Cerebellum (tissue), 4 donors: ENCODE measurements at places on chromosomes 7 and 10.

DNA sequence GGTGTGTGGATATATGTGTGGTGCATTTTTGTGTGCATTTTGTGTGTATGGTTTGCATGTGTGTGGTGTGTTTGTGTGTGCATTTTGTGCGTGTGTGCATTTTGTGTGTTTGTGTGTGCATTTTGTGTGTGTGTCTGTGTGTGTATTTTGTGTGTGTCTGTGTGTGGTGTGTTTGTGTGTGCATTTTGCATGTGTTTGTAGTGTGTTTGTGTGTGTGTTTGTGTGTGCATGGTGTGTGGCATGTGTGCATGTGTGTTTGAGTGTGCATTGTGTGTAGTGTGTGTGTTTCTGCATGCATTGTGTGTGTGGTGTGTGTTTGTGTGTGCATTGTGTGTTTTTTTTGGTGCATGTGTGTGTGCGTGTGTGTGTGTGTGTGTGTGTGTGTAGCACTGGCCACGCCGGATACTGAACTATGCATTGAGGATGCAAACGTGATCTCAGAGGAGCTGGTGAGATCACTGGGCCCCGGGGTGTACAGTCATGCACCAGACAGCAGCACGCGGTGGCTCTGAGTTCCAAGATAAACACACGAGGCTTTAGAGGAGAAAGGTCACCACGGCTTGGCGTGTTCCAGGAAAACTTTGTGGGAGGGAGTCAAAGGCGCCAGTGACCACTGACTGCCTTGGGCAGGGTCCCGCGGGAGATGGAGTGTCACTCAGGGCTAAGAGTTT is 106.6 kb upstream of the SHH start:
- no peak for DNase-seq

DNA sequence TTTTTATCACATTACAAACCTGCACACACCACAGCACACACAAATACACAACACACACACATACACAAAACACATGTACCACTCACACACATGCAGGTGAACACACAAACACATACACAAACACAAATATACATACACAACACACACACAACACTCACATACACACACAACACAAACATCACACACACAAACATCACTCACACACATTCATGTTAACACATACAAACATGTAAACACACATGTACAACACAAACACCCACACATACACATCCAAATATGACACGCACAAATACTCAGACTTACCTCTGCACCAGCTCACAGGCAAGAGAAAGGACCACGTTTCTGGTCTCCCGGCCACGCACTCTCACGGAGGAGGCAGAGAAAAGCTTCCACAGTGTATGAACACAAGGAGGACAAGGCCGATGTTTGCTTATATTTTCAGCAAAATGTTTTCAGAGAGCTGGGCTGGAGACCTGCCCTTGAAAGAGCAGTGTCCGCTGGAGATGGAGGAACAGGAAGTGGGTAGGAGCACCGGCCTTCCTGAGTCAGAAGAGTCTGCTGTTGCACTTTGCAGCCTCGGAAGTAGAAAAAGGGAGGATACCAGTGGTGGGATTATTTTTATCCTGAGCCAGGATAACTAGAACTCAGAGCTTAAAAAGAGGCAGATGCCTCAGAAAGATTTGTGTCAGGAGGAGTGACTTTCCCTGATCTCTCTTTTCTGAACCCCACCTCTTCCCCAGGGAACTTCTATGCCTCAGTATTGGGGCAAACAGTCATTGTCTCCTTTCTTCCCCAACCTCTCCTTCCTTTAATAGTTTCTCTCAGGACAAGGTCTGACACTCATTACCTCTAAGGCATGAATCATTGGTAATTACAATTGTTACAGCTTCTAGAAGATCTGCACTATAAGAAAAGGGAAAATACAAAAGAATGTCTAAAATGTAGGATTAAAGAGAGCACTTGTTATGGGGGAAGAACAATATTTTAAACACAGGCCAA is at the start of gene GIMAP6:
GIMAP6 (minus strand) TSS at position 520 of the 999 bp plus-strand sequence. CDS start 2,243 bp downstream, outside the sequence.
- no peak for DNase-seq

DNA sequence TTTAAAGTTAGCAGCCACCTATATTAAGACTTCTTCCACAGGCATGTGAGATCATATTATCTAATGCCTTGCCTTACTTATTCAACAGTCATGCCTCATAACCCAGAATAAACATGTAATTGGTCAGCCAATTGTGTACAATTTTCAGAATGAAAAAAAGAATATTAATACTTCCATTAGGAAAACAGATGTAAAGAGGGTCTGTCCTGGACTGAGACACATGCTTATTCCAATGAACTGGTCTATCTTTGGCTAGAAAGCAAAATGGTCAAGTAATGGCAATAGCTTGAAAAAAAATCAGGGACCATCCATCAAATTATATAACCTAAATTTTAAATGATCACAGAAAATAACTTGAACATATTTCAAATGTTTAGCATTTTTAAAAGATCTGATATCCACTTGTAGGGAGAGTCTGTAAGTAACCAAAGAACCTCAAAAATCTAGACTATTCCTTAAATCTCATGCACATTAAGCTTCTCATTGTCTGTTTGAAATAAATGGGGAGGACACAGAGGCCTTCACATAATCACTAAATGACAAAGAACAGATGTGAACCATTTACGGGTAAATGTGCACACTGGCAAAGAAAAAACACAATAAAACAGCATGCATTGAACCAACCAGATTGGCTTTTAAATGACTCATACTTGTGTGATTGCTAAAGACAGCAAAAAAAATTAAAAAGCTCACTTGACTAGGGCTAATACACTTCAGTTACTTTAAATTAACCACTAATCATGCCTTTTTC is 568.8 kb upstream of the PCDH15 start:
- DNase-seq = no peak

GRCh38 chr10:91690996-91691676 is 58.3 kb upstream of the PPP1R3C start:
- no peak for DNase-seq

DNA sequence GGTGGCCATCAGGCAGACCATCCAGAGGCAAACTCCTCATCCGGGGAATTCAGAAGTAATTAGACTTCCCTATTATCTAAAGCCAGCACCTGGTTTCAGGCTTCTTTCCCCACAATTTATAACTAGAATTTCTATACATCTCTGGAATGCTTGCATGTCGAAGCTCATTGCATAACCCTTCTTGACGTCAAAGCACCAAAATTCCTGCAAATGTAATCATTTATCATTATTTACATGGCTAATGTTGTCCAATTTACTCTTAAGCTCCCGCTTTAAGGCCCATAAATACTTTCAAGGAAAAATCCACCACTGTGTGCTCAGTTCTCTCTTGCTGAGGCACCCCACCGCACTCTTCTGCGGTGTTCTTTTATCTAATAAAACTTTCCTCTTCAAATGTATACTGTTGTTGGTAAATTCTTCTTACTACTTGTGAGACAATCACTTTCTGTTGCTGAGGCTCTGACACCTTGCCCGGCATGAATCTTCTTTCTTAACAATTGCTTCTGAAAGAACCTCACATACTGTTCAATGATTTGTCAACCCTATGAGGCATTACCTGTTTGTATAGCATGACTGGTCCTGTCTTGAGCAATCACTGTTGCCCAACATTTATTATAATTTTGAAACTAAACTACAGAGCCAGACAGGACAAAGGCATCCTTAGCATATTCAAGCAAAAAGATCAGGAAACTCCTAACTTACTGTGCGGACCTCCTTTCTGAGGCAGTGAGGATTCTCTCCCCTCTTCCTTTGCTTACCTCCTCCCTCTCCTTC is 17.4 kb upstream of the GPR141 start:
- no peak for DNase-seq

- no peak for DNase-seq
Observed at GRCh38 chr10:31467791-31468535, 148.9 kb downstream of the ZEB1 start.

DNA sequence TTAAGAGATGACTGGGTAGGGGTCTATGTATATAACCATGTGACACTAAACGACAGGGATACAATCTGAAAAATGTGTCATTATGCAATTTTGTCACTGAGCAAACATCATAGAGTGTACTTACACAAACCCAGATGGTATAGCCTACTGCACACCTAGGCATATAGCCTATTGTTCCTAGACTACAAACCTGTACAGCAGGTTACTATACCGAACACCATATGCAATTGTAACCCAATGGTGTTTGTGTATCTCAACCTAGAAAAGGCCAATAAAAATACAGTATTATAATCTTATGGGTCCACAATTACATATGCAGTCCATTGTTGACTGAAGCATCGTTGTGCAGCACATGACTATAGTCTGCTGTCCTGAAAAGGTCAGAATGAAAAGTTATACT is 22.9 kb downstream of the STRIP2 start:
- no peak for DNase-seq

DNA sequence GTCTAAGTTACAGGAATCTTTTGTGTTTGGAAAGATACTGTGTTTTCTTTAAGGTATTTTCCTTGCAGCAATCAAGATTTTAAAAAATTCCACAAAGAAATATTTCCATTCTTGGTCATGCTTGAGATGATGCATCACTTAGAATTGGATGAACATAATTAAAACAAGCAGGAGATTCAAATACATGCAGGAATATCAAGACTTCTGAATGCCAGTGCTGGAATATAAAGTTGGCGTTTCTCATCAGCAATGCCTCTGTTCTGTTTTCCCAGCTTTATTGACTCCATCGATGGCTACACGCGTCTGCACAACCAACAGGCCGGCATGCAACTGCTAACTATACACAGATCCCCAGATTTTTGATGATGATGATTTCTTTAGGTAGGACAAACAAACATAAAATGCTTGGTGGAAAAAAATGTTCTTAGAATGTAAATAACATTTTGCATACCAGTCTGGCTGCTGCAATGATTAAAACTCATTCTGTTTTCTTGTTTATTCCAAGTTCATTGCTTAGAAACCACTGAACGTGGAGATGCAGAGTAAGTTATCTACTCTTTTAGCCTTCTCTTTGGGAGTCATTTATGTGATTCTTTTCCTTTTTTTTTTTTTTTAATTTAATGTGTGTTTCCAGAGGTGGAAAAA is 91.3 kb upstream of the FAM171A1 start:
- no peak for DNase-seq
